SW 1271 (cell line): ENCODE measurements at places on chromosomes 12 and 14.

DNA sequence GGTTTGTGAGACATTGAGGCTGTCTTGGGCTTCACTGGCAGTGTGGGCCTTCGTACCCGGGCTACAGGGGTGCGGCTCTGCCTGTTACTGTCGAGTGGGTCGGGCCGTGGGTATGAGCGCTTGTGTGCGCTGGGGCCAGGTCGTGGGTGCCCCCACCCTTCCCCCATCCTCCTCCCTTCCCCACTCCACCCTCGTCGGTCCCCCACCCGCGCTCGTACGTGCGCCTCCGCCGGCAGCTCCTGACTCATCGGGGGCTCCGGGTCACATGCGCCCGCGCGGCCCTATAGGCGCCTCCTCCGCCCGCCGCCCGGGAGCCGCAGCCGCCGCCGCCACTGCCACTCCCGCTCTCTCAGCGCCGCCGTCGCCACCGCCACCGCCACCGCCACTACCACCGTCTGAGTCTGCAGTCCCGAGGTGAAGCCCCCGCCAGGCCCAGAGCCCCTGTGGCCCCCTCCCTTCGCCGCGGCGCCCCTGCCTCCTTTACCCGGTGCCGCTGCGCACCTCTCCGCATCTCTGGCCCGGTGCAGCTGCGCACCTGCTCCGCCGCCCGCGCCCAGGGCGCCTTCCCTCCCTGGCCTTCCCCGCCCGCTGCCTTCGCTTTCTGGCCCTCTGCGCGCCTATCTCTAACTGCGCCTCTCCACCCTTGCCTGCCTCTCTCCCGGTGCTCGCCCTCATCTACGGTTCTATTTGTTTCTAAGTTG lies at the start of gene ENO2:
Gene ENO2 (plus strand): TSS at position 335 of the 701 bp plus-strand sequence. CDS start 1,253 bp downstream, outside the sequence.
- no peak for DNase-seq

DNA sequence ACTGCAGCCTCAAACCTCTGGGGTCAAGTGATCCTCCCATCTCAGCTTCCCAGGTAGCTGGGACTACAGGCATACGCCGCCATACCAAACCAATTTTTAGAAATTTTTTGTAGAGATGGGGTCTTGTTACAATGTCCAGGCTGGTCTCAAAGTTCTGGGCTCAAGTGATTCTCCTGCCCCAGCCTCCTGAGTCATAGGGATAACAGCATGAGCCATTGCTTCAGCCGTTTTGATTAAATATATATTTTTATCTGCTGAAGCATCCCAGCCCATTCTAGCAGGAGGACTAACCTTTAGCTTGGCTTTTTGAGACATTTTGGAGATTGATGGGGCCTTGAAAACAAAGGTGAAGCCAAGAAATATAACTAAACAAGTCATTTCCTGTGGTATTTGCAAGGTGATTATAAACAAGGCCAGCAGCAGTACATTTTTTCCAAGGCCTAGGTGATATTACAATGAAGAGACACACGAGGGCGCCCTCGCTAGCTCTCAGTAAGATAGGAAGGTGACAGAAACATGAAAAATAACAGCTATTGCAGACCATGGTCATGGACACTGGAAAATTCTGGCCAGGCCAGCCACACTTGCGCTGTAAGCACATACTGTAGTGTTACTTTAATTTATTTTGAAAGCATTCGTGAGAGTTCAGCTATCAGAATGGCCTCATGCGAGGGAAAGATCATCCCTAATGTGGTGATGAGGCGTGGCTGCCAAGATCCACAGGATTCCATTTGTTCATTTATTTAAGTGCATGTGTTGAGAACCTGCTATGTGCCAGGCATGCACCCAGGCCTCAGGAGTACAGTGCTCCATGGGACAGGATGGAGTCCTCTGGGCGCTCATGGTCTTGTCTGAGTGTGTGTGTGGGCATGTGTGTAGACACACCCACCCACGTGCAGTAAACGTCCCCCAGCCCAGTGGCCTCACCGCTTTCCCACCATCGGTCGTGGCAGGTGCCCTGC lies 63.5 kb downstream of the DGLUCY start:
- DNase-seq, result no peak

GRCh38 chr12:94644141-94644979 lies 6.0 kb downstream of the TMCC3 start:
- DNase-seq, result peak; percentile 81

DNA sequence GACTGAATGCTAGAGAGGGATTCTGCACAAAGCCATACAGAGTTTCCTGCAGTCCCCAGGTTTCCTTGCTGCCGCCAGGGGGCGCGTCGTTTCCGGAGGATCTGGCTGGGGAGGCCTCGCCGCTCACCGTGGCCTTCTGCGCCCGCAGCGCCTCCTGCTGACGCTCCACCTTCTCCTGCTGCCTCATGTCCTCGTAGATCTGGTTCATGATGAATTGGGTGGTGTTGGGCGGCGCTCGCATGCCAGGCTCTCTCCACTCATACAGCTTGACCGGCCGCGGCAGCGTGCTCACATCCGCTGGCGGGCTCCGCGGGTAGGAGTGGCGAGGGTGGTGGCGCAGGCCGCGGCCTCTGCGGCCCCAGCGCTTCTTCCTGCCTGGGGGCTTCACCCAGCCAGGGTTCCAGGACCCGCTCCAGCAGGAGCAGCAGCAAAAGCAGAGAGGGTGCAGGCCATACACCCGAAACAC lies 987 bp downstream of the CCER1 start:
- no peak for DNase-seq

- DNase-seq, result no peak
Measured at GRCh38 chr12:39617887-39618286, 1.7 kb downstream of the ABCD2 start.
